ENCODE measurements at places on chromosomes 4 and X.

- no peak for DNase-seq
Measured at GRCh38 chr4:7815562-7815961, 124.1 kb downstream of the AFAP1 start.

GRCh38 chr4:22522206-22522605, 6.3 kb upstream of the ADGRA3 start:
- no peak for DNase-seq

DNA sequence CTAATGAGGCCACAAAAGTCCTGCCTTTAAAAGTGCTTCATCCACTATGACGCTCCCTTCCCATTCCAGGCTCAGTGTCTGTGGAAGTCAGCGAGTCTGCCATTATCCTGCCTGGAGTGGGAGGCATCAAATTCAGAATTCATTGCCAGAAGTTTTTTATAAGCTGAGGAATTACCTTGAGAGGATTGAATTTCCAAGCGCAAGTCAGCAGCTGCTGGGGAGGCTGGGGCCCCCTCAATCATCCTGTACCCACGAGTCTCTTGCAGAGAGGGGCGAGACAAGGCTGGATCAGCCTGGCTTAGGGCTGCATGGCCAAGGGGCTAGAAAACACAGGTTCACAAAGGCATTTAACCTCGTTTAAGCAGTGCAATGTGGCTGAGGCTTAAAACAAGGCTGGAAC, 170.5 kb upstream of the NOCT start:
- DNase-seq = no peak

- DNase-seq = no peak
Measured at GRCh38 chr4:37889849-37890800, 759 bp upstream of the TBC1D1 start.

GRCh38 chrX:14697451-14697850, 168.1 kb downstream of the GLRA2 start:
- no peak for DNase-seq

GRCh38 chr4:128275346-128275745, 12.3 kb downstream of the PGRMC2 start:
- DNase-seq = no peak

DNA sequence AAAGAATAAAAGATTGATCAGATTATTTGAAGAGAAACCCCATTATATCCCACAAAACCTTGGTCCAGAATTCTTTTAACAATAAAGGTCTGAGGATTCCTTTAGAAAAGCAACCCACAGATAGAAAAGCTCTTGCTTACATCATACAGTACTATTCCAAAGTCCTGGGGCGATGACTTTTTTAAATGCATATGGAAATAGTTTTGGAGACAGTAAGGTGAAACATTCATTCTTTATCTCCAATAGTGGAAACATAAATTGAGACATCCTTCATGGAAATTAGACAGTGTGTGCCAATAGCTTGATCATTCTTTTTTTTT, 85.7 kb upstream of the UCP1 start:
- no peak for DNase-seq

DNA sequence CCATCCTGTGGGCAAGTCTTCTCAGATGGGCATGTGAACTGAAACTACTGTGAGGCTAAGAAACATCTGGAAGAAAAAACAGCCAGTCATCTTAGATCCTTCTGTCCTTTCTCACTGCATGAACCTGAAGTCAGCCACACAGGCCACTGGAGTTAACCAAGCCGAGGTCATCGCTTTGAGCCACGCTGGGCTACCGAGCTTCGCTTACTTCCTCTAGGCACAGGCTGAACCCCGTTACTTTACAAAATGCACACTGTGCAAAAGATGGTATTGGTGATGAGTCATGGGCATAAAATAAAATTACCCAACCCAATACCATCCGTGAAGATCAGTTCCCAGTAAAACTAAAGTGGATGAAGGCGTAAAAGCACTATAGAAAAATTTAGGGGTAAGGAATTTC, 86.2 kb downstream of the MTMR1 start:
- DNase-seq = no peak

DNA sequence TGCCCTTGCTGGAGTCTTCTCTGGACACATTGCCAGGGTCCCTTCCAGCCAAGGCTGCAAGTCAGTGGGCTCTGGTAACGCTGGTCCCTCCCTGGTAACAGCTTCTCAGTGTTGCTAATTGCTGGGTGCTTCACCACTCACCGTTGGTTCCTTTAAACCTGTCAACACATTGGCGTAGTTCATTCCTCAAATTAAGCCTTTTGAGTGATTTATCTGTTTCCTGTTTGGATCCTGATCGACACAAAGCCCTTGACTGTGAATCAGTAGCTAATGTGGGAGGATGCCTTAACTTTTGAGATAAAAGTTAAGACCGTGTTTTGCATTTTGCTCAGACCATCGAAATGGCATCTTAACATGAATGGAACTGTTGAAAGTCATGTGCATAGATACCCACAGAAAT, 125.9 kb downstream of the AMELX start:
- no peak for DNase-seq

DNA sequence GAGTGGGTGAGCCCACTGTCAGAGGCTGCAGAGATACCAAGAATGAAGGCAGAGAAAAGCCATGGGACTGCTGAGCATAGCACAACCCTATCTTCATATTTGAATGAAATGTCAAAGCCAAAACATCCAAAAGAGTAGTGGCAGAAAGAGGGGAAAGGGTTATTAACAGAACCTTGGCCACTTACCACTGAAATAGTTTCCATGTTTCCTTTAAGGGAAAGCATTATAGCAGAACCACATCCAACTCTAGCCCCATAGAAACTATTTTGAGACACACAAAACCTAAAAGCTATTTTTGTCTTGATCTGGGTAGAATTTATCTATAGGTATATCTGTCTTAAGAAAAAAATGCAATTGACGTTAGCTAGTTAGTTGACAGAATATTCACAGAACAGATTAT, 140.1 kb downstream of the CBR4 start:
- no peak for DNase-seq

- DNase-seq = no peak
Measured at GRCh38 chr4:336099-336892, 1.3 kb upstream of the ZNF141 start.

- DNase-seq = no peak
Measured at GRCh38 chr4:147535124-147535523, 54.2 kb downstream of the EDNRA start.

GRCh38 chr4:133377286-133377685, 228.2 kb downstream of the PCDH10 start:
- no peak for DNase-seq

DNA sequence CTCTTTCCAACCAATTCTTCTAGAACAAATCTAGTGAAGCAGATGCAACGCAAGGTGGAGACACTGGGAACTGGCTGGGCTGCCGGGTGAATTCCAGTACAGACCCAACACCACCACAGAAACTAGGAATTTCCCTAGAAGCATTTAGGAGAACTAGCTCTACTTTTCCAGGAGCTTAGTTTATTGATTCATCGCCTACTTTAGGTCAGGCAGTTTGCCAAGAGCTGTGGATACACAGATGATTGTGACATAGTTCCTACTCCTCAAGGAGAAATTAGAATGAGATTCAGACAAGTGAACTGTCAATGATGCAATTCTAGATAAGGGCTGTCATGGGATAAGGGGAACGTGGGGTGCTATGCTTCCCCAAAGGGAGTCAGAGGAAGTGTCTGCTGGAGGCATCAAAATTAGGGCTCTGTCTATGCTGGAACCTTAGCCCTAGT, 350.0 kb downstream of the CAMK2D start:
- DNase-seq = no peak
